Keratinocyte (primary cell): ENCODE measurements at places on chromosomes 5 and 9. TPM values are rescaled to one million over a fixed set of nuclear protein-coding genes. Genes with fewer than 3 reads are reported as not detected.

Gene SLC27A6
- 0.52 to 1.1 TPM (median 0.80 TPM) in 3 replicates for polyA plus RNA-seq

- no peak for DNase-seq
Observed at GRCh38 chr5:74542482-74542881, 98.0 kb downstream of the ENC1 start.

DNA sequence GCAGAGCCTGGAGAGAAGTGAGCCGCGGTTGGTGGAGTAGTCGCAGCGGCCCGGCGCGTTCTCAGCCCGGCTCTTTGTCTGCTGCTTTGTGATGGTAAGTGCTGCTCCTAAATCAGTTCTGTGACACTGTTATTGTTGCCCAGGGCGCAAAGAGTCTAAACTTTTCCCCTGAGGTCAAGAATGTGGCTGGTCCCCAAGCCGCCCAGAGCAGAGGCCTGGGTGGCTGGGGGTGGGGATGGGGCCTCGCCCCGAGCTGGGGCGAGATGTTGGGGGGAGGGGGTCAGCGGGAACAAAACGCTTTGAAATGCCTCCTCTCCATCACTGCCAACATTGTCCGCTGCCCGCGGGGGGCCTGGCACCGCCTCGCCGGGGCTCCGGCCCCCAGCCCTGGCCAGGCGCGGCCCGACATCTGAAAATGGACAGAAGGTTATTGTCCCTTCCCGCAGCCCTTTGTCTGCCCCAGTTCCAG lies 11.7 kb upstream of the CERCAM start:
- DNase-seq = no peak

DNA sequence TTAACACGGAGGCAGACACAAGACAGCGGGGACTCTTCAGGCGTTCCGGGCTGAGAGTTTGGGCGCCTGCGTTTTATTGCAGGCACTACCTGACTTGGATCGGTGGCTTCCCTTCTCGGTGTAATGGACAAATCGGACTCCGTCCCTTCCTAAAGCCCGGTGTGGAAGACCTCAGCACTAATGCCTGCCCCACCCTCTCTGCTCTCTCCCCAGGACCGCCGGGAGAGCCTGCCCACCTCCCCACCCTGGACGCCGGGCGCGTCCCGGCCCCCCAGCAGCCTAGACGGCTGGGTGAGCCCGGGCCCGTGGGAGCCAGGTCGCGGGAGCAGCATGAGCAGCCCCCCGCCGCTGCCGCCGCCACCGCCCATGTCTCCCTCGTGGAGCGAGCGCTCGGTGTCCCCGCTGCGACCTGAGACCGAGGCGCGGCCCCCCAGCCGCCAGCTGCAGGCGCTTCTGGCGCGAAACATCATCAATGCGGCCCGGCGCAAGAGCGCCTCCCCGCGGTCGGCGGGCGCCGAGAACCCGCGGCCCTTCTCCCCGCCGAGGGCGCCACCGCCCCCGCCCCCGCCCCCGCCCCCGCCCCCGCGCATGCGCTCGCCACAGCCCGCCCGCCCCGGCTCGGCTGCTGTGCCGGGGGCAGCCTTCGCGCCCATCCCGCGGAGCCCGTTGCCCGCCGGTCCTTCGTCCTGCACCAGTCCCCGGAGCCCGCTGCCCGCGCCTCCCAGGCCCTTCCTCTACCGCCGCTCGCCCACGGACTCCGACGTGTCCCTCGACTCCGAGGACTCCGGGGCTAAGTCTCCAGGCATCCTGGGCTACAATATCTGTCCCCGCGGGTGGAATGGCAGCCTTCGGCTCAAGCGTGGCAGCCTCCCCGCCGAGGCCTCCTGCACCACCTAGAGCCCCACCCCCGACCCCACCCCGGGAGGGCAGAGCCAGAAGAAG lies 4.6 kb upstream of the MYOZ3 start:
- no peak for DNase-seq

- DNase-seq = no peak
Observed at GRCh38 chr5:143409926-143410325, 6.4 kb upstream of the NR3C1 start.

DNA sequence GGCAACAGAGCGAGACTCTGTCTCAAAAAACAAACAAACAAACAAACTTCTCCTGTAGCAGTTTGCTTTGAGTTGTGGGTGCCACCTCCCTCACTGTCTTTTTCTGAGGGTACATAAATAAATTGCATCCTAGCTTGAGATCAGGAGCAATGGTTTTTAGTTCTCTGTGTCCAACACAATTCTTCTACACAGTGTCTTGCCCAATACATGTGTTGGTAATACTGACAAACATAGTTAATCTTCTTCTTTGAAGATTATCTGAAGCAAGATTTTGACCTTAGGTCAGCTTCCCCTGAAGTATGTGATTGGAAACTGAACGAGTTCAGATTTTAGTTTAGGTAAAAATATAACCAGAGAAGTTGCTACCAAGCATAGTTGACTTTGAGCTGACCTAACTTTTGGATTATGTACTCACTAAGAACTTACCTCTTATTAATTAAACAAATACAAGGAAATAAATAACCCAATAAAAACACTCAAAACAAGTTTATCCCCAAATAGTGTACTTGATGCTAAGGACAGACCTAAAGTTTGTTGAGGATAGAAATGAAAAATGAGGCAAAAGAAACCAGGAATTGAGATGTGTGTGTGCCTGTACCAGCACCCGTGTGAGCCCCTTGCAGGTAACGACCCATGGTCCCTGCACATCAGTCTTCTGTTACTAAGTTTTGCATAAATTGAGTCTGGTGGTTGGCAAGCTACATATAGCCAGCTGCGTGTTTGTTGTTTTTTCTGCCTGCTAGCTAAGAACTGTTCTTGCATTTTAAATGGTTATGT lies 16.2 kb downstream of the TJP2 start:
- no peak for DNase-seq

- DNase-seq = no peak
Observed at GRCh38 chr5:41842777-41843176, 27.4 kb downstream of the OXCT1 start.

- no peak for DNase-seq
Observed at GRCh38 chr9:14661421-14662059, 31.7 kb downstream of the ZDHHC21 start.

- DNase-seq = no peak
Observed at GRCh38 chr9:109604131-109604530, 106.0 kb upstream of the PTPN3 start.

Gene NR6A1
- 1.1 to 1.9 TPM (median 1.8 TPM) in 3 replicates for polyA plus RNA-seq

Gene AK3
- 28.5 to 45.8 TPM (median 37.6 TPM) in 3 replicates for polyA plus RNA-seq

DNA sequence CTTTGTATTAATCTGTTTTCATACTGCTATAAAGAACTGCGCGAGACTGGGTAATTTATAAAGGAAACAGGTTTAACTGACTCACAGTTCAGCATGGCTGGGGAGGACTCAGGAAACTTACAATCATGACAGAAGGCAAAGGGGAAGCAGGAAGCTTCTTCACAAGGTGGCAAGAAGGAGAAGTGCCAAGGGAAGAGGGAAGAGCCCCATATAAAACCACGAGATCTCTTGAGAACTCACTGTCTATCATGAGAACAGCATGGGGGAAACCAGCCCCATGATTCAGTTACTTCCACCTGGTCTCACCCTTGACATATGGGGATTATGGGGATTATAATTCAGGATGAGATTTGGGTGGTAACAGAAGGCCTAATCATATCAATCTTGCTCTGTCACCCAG lies 60.9 kb upstream of the CHD1 start:
- no peak for DNase-seq

DNA sequence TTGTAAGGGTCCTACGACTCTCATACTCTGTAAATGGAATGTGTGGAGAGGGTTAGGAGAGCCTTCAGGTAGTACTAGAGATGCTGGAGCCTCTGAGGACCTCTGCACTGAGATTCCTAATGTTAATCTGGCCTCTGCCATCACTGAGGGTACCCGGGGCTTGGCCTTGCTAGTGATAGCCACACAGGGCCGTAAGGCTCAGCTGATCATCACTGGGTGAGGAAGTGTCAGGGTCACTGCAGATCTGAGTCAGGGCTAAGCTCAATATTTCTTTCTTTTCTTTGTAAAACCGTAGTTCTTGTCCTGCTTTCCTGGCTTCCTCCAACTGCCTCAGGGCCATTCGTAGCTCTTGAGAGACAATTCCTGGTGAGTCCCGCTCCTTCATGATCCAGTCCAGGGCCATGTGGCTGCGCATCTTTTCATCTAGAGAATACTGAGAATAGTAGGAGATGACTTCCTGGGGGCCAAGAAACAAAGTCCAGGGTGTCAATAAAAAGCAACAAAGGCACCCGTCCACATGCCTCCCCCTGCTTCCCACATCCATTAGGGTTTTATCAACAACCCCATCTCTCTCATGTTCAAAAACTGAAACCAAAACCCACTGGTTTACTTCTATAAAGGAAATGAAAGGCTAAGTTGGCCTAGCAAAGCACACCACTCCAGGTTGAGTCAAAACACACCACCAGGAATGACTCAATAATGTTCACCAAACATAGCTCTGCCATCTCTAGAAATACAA lies 47.7 kb downstream of the LIX1 start:
- no peak for DNase-seq

Gene CDH9
- not detected in 3 replicates for polyA plus RNA-seq

- DNase-seq = no peak
Observed at GRCh38 chr9:37215381-37215780, 95.0 kb downstream of the ZCCHC7 start.

DNA sequence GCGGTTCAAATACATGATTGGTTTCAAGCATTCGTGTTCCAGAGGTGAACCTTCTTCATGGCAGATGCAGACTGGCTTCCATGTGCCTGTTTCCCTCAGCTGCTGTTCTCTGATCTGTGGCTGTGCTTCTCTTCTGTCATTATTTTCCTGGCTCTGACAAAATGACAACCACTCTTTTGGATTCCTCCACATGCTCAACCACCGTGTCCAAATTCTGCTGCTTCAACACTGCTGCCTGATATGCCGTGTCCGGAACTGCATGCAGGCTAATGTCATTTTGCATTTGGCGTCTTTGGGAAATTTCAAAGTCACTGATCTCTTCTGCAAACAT lies 368.7 kb upstream of the ZNF608 start:
- DNase-seq = no peak

- no peak for DNase-seq
Observed at GRCh38 chr5:38404667-38405276, 146.4 kb downstream of the EGFLAM start.

Gene ECM2
- polyA plus RNA-seq = 0.36 to 0.99 TPM (median 0.75 TPM) in 3 replicates

GRCh38 chr5:36311956-36312355 lies 10.3 kb upstream of the RANBP3L start:
- no peak for DNase-seq

GRCh38 chr5:93929131-93929530 lies 187.7 kb upstream of the POU5F2 start:
- no peak for DNase-seq

- no peak for DNase-seq
Observed at GRCh38 chr5:58258984-58259684, 200.8 kb downstream of the PLK2 start.

Gene LCN12
- 0.22 TPM in 1 of 3 replicates, not detected in the others for polyA plus RNA-seq

DNA sequence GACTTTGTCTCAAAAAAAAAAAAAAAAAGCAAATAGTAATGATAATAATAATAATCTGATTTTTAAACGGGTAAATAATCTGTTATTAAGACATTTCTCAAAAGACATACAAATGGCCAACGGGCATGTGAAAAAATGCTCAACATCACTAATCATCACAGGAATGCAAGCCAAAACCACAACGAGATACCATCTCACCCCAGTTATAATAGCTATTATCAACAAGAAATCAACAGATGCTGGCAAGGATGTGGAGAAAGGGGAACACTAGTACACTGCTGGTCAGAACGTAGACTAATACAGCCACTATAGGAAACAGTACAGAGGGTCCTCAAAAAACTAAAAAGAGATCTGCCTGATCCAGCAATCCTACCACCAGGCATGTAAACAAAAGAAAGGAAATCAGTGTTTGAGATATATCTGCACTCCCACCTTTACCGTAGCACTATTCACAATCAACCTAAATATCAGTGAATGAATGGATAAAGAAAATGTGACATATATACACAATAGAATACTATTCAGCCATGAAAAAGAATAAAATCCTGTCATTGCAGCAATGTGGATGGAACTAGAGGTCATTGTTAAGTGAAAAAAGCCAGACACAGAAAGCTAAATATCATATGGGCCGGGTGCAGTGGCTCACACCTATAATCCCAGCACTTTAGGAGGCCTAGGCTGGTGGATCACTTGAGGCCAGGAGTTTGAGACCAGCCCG lies 24.9 kb downstream of the VAV2 start:
- DNase-seq = no peak

Gene LCN10
- not detected in 3 replicates for polyA plus RNA-seq

Gene MYO10
- polyA plus RNA-seq = 16.1 to 22.5 TPM (median 22.0 TPM) in 3 replicates
